ENCODE measurements at places on chromosomes 12 and 14.

GRCh38 chr12:57098546-57098945 is 9.6 kb downstream of the NAB2 start:
- no peak for DNase-seq

DNA sequence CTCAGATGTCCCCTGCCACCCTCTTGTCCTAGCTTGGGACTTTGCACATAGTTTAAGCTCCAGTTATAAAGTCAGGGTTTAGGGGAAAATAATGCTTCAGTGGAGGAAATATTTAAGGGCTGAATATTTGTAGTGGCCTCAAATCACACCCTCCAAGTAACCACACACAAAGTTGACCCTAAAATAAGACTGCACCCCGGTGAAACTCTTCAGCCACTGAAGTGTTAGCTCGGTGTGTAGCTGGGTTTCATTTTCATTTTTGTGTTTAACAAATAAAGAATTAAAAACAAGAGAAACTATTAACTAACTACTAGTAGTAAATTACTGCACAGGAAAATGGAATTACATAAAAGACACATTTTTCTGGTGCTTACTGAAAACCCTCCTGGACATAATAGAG is 14.8 kb upstream of the BCL11B start:
- no peak for DNase-seq

DNA sequence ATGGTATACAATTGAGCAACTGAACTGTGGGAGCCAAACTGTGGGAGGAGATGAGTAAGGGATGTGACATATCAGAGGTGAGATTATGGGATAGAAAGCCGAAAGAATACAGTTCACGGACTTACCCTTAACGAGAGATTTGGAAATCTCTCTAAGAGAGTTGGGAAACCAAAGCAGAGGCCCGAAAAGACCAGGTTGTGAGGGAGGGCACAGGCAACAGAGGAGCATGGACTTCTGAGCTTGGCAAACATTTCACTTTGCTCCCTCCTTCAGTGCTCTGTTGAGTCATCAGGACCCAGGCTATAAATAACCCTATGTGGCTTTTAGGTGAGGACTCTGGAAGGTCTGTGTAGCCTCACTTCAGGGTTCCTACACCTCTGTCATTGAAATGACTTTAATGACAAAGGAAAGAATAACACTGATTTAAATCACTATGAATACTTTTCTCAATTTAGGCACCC is 120.6 kb downstream of the TGFB3 start:
- DNase-seq, result no peak

DNA sequence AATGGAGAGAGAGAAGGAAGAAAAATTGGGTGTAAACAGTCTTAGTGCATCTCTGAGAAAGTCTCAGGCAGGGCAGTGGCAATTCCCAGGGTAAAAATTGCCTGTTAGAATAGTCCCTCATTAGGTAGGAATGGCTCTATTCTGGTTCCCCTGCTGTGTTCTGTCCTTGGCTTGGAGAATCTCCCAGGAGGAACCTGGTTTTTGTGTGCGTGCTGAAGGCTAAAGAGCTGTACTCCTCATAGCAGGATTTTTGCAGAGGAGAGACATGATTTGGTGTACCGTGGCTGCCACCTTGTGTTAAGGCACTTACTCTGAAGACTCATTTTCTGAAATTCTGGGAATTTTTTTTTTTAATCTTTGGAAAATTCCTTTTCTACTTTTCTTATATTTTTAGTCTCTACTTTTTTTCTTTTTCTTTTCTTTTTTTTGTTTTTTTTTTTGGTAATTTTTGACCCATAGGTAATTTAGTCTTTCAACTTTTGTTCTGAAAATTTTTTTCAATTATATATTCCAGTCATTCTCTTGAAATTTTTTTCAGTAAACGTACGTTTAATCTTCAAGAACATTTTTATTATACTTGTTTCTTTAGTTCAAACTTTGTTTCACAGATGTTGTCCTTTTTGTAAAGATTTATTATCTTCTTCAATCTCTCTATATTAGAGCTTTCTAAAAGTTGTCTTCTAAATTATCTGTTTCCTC is 63.8 kb downstream of the FBXO33 start:
- DNase-seq, result peak; percentile 9

DNA sequence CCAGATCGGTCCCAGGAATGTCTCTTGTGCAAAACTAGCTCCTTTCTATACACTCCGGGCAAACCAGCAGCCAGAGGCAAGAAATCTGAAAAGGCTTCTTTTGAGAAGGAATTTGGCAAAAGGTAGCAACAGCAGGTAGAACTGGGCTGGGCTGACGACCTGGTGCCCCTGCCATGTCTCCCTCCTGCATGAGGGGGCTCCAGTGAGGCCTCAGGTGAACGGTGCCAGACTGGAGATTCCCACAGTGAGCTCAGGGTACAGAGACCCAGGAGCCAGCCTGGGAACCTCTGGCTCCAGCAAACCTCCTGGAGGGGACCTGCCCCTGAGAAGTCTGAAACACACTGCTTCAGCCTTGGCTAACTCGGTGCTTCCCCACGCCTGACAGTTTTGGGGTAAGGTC is 10.8 kb downstream of the ITPK1 start:
- DNase-seq, result no peak

GRCh38 chr12:63814146-63814772 is 30.2 kb upstream of the SRGAP1 start:
- DNase-seq, result no peak

DNA sequence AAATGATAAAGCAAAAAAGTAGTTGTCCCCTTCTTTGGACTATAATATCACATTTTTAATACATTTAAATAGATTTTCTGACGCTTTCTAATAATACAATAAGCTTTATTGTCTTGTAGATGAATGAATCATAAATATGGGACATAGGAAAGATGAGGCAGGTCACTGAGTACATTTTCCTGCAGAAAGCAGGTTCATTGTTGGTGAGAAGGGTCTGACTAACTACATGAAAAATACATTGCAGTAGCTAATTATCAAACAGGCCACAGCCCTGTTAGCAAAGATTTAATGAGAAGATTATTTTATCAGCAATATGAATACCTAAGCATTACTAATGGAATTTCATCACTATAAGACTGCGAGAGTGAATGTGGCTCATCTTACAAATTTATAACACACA is 45.6 kb downstream of the ABCD2 start:
- no peak for DNase-seq

- no peak for DNase-seq
Observed at GRCh38 chr12:26514364-26514763, 318.6 kb downstream of the ITPR2 start.

DNA sequence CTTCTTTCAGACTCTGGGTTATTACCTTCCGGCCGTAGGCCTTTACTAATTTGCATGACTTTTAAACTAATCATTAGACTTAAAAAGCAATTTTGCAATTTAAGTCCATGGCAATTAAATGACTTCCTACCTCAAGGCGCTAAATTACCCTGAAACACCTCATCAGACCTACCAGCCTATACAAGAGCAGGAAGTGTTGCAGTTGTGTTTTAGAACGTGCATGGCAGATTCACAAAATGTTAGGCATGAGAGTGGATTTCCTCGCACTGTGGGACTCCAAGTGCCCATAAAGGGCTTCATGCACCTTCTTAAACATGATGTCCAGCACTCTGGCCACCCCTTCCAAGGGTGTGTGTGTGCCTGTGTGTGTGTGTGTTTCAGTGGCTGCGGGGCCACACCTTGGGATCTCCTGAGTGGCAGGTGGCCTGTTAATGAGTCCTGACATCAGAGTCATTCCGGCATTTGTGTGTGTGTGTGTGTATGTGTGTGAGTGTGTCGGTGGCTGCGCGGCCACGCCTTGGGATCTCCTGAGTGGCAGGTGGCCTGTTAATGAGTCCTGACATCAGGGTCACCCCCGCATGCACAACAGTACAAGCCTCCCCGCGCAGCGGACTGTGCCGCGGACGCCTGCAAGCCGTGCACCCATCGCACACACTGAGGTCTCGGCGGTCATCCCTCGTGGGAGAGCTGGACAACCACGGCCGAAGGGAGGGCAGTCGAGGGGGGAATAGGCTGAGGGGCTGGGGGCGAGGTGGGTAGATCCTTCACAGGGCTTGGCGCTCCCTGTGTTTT is 900 bp downstream of the C2CD5 start:
- DNase-seq, result peak; percentile 31

Measured in stimulated activated CD4-positive, alpha-beta T cell treated with anti-CD3 and anti-CD28 coated beads, Interleukin-12 subunit alpha, Interleukin-12 subunit beta, amount 100 ng/mL, for 48 hours (primary cell).